Body of pancreas (tissue), 4 donors: ENCODE measurements at places on chromosomes 7 and 10. TPM values are rescaled to one million over a fixed set of nuclear protein-coding genes. Genes with fewer than 3 reads are reported as not detected.
A peak's percentile ranks its signal among the peaks of the same experiment; 100 is the strongest.

GRCh38 chr10:86410542-86411124, 44.0 kb upstream of the GRID1 start:
- peaks cover 52% of the 10 kb centered on the region for H3K4me1 ChIP-seq
- H3K36me3 ChIP-seq = no peaks in the 10 kb centered on the region
- H3K27ac ChIP-seq = peak overlapping the region; percentile 64
- DNase-seq = peak; percentile 64
- no peak overlapping the region for H3K4me3 ChIP-seq
- H3K27me3 ChIP-seq = no peaks in the 10 kb centered on the region

DNA sequence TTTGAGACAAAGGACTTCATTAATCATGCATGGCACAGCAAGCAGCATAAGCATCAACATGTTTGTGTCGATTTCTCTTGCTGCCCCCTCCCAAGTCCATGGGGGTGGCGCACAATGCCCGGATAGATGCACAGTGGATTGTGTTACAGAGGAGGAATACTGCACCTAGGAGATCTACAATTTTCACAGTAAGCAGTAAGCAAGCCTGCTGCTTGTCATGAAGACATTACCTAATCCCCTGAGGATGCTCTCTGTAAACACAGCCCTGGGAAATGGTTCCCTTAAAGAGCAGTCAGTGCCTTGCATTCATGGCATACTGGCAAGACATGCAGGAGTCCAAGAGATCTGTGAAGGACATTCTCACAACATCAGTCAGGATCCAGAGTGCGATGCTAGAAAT, 137.7 kb downstream of the ETV1 start:
- no peak overlapping the region for H3K27ac ChIP-seq
- no peaks in the 10 kb centered on the region for H3K4me1 ChIP-seq
- H3K36me3 ChIP-seq = no peaks in the 10 kb centered on the region
- no peak for DNase-seq

The PLEKHS1 gene
- total RNA-seq = 6.2 TPM

DNA sequence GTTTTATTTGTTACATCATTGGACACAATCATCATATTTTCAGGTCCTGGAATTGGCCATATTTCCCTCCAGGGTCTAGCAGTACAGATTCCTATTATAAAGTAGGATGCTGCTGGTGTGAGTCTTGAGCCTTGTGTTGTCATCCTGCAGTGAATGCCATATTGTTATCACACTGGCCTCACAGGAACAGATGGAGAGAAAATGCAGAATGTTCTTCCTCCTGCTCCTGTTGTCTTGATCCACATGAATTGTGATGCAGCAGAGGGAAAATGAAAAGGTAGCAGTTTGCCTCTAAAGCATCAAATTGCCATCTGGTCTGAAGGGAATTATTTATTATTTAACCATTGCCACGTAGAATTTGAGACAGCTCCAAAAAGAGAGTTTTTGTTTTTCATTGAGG, 248.6 kb downstream of the GPAM start:
- H3K4me1 ChIP-seq = no peaks in the 10 kb centered on the region
- H3K4me3 ChIP-seq = no peak overlapping the region
- no peak overlapping the region for H3K27ac ChIP-seq
- DNase-seq = no peak

DNA sequence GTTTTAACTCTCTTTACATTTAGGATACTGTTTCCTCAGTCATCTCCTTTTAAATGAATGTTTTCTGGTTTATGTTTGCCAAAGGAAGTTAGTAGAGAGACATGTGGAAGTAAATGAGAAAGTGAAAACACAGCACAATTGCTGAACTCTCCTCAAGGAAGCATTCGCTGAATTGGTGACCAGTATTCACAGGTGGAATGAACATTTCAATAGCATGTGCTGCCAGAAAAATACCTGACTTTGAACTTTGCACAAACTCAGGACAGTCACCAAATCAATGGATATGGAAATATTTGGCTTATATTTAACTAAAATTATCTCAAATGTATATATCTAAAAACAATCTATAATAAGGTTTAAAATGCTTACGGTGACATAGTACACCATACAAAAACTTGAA, 28.5 kb downstream of the TSPAN12 start:
- no peak overlapping the region for H3K27ac ChIP-seq
- no peak for DNase-seq

GRCh38 chr10:5892007-5892406, 2.0 kb downstream of the FBH1 start:
- H3K4me3 ChIP-seq = no peak overlapping the region
- H3K27me3 ChIP-seq = no peaks in the 10 kb centered on the region
- peaks cover 39% of the 10 kb centered on the region for H3K4me1 ChIP-seq
- DNase-seq = no peak
- no peaks in the 10 kb centered on the region for H3K36me3 ChIP-seq
- H3K27ac ChIP-seq = no peak overlapping the region
